A673 (cell line): ENCODE measurements at places on chromosomes 11 and 22.
A peak's percentile ranks its signal among the peaks of the same experiment; 100 is the strongest.

GRCh38 chr11:7671347-7672215, 1.7 kb downstream of the CYB5R2 start:
- no peak for DNase-seq
- H3K4me3 ChIP-seq = no peak overlapping the region
- peaks cover 22% of the 10 kb centered on the region for H3K27me3 ChIP-seq
- no peaks in the 10 kb centered on the region for H3K4me1 ChIP-seq
- H3K36me3 ChIP-seq = no peaks in the 10 kb centered on the region

DNA sequence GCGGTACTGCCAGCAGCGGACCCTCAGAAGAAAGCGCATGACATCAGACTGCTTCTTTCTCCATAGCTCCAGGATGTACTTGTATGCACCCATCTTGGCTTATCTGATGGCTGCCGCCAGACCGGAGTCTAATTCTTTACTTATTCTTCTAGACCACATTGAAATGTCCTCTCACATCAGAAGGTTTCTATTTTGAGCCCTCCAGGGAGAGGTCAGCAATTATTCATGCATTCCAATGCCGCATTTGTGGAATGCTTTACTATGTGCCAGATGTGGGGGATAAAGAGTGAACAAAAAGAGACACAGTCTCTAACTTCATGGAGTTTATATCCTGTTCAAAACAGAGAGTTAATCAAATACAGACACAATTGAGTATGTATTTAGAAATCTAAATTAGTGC, 230.1 kb downstream of the MIAT start:
- H3K27ac ChIP-seq = no peak overlapping the region
- peak; percentile 65 for DNase-seq
- H3K4me3 ChIP-seq = no peak overlapping the region
- H3K4me1 ChIP-seq = peaks cover 18% of the 10 kb centered on the region
- H3K36me3 ChIP-seq = no peaks in the 10 kb centered on the region

GRCh38 chr11:27046956-27047355, 6.3 kb downstream of the BBOX1 start:
- H3K4me3 ChIP-seq = no peak overlapping the region
- peaks cover 15% of the 10 kb centered on the region for H3K27me3 ChIP-seq
- DNase-seq = no peak
- no peaks in the 10 kb centered on the region for H3K36me3 ChIP-seq

- H3K36me3 ChIP-seq = no peaks in the 10 kb centered on the region
- H3K27ac ChIP-seq = no peak overlapping the region
- no peaks in the 10 kb centered on the region for H3K4me1 ChIP-seq
- H3K27me3 ChIP-seq = no peaks in the 10 kb centered on the region
These were observed 19.6 kb downstream of the RNF121 start for GRCh38 chr11:71948314-71949027.

DNA sequence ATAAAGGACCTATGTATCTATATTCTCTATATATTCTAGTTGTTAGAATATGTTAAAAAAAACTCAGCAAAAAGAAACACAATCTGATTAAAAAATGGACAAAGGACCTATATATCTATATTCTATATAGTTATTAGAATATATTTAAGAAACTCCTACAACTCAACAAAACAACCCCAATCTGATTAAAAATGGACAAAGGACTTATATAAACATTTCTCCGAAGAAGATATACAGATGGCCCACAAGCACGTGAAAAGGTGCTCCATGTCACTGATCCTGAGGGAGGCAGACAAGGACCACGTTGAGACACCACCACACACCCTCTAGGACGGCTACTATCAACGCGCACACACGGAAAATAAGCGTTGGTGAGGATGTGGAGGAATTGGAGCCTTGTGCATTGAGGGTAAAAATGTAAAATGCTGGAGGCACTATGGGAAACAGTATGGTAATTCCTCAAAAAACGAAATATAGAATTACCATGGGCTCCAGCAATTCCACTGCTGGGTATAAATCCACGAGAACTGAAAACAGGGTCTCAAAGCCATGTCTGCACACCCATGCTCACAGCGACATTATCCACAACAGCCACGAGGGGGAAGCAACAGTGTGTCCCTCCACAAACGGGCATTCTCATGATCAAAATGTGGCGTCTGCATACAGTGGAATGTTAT, 22.7 kb downstream of the YPEL1 start:
- H3K36me3 ChIP-seq = no peaks in the 10 kb centered on the region
- peaks cover 4% of the 10 kb centered on the region for H3K4me1 ChIP-seq
- peak; percentile 93 for DNase-seq

DNA sequence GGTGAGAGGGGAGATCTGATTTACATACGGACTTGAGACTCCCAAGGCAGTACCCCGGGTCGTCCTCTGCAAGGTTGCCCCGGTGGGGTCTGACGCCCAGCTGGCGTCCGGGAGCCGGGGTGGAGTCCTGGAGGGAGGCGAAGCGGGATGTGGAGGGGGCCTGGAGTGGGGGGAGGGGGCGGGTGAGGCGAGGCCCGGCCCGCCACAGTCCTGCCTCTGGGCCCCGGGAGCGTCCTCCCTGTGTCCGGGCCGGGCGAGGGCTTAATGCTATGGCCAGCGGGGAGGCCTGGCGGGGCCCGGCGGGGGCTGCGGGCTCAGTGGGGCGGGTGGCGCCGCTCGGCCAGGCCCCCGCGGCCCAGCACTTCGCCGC, 2.4 kb upstream of the MYBPC3 start:
- H3K36me3 ChIP-seq = no peaks in the 10 kb centered on the region
- H3K4me3 ChIP-seq = peak overlapping the region; percentile 50
- H3K27ac ChIP-seq = peak overlapping the region; percentile 18
- peak; percentile 51 for DNase-seq
- peaks cover 5% of the 10 kb centered on the region for H3K4me1 ChIP-seq

GRCh38 chr22:47174671-47175112, 412.2 kb downstream of the TBC1D22A start:
- no peak overlapping the region for H3K27ac ChIP-seq
- no peak overlapping the region for H3K4me3 ChIP-seq
- no peaks in the 10 kb centered on the region for H3K4me1 ChIP-seq
- H3K27me3 ChIP-seq = no peaks in the 10 kb centered on the region
- H3K36me3 ChIP-seq = no peaks in the 10 kb centered on the region

DNA sequence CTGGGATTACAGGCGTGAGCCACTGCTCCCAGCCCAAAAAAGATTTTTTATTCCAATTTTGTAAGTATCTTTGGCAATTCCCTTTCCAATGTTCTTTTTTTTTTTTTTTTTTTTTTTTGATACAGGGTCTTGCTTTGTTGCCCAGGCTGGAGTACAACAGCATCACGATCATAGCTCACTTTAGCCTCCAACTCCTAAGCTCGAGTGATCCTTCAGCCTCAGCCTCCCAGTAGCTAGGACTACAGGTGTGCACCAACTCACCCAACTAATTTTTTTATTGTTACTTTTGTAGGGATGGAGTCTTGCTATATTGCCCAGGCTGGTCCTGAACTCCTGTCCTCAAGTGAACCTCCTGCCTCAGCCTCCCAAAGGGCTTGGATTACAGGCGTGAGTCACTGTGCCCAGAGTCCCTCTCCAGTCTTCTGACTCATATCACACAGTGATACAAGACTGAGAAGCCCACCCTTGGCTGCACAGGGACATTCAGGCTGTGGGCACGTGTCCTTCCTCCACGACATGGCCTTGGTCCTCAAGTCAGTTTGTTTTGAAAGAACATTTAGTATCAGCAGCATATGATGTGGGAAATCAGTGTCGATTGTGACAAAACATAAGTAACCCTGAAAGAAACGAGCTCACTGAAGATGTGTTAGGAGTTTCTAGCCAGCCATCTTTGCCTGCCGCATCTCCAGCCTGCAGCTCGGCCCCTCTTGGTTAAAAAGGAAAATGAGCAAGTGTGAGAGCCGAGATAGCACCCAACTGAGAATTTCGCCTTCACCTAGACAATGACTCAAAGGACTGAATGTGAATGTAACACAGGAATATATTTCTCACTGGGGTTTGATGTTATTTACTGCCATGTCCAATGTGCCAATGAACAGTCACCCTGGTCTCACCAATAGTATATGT, 175.5 kb downstream of the MN1 start:
- DNase-seq = no peak
- H3K36me3 ChIP-seq = no peaks in the 10 kb centered on the region
- H3K27me3 ChIP-seq = no peaks in the 10 kb centered on the region
- no peaks in the 10 kb centered on the region for H3K4me1 ChIP-seq
- H3K27ac ChIP-seq = no peak overlapping the region
- H3K4me3 ChIP-seq = no peak overlapping the region
